ENCODE measurements at places on chromosomes 16 and 17. TPM values are rescaled to one million over a fixed set of nuclear protein-coding genes. Genes with fewer than 3 reads are reported as not detected.

The CPNE7 gene
- total RNA-seq, result 1.5 TPM

The ABI3 gene
- 35.2 TPM for total RNA-seq

The TAT gene
- total RNA-seq, result not detected

The NPIPB13 gene
- total RNA-seq, result 23.5 TPM

The NXPH3 gene
- 2.0 TPM for total RNA-seq

The CCL16 gene
- total RNA-seq, result 0.51 TPM

The GPRC5B gene
- 42.3 TPM for total RNA-seq

The FBXO39 gene
- 0.20 TPM for total RNA-seq

The PTGES3L gene
- total RNA-seq, result not detected

The ABCC11 gene
- not detected for total RNA-seq

The UMOD gene
- total RNA-seq, result not detected

The SERPINF2 gene
- total RNA-seq, result not detected

- no peak for DNase-seq
These were observed 17.9 kb downstream of the NSRP1 start for GRCh38 chr17:30134551-30134950.

- no peak for DNase-seq
These were observed 3.8 kb downstream of the YBX2 start for GRCh38 chr17:7290685-7291084.

DNA sequence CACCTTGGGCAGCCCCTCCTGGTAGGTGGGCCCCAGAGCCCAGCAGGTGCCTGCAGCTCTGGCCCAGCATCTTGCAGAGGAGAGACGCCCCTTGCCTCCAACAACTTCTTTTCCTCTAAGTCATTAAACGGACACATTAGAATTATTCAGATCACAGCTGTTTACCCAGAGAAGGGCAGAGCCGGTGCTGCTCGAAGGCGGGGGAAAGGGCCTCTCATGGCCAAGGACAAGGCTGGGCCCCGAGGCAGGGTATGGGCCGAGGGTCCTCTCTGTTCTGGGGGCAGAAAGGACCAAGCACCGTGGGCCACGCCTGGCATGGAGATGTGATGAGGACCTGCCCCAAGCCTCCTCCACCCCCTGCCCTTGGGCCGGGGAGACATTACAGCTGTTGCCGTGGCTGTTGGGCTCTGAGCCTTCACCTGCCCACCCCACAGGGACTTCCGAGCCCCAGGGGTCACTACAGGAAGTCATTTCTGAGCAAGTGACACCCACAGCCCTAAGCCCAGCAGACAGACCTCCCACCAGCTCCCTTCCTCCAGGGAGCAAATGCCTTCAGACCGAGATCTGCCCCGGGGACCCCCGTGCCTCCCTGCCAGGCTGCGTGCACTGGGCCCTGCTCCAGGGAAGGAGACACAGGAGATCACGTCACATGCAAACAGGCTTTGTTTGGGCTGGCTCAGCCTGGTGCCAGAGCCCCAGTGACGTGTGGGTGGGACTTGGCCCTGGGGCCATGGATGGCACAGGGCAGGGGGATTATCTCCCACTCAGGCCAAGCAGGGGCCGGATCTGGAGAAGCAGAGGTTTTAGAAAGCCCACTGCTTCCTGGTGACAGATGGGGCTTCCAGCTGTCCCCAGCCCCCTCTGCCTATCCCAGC is 699 bp upstream of the PVALEF start:
- DNase-seq, result no peak

DNA sequence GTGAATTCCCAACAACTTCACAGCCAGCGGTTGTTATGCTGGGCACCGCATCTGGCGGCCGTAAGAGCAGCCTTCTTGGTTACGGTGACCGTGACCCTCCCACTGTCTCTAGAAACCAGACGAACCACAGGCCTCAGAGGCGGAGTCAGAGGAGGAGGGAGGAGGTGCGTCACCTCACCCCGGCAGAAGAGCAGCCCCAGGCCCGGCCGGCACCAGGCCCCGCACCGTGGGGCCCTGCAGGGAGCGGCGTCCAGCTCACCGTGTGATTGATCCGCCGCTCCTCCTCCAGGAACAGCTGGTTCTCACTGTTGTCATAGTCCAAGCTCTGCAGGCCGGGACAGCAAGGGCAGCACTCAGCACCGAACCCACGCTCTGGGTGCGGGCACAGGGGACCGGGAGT is 13.7 kb downstream of the CLCN7 start:
- DNase-seq, result no peak

- peak; percentile 6 for DNase-seq
These were observed 256.6 kb downstream of the CPPED1 start for GRCh38 chr16:12546918-12547607.

DNA sequence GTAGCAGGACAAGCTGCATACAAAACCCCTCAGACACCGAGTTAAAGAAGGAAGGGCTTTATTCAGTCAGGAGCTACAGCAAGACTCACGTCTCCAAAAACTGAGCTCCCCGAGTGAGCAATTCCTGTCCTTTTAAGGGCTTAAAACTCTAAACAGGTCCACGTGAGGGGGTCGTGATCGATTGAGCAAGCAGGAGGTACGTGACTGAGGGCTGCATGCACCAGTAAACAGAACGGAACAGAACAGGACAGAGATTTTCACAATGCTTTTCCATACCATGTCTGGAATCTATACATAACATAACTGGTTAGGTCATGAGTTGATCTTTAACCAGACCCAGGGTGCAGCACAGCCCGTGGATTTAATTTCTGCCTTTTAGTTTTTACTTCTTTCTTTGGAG is 25.2 kb downstream of the ITGAM start:
- DNase-seq, result no peak

- DNase-seq, result no peak
These were observed 170.2 kb downstream of the RGS9 start for GRCh38 chr17:65307081-65307960.

DNA sequence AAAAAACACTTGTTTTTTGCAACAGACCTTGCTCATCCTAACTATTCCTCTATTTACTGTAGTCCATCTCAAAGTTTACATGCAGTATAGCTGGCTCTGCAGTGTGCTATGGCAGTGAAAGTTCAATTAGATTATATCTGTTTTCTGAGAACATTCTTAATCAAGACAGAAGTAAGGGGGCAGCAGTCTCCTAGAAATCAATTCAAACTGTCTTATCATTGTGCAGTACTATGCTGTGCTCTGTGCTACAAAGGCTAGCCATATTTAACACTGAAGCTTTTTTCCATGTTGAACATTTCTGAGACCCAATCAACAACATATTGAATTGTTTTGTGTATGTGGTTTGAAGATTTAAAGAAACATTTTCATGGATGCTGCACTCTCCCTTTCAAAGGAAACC is 11.4 kb downstream of the NETO2 start:
- DNase-seq, result peak; percentile 54

DNA sequence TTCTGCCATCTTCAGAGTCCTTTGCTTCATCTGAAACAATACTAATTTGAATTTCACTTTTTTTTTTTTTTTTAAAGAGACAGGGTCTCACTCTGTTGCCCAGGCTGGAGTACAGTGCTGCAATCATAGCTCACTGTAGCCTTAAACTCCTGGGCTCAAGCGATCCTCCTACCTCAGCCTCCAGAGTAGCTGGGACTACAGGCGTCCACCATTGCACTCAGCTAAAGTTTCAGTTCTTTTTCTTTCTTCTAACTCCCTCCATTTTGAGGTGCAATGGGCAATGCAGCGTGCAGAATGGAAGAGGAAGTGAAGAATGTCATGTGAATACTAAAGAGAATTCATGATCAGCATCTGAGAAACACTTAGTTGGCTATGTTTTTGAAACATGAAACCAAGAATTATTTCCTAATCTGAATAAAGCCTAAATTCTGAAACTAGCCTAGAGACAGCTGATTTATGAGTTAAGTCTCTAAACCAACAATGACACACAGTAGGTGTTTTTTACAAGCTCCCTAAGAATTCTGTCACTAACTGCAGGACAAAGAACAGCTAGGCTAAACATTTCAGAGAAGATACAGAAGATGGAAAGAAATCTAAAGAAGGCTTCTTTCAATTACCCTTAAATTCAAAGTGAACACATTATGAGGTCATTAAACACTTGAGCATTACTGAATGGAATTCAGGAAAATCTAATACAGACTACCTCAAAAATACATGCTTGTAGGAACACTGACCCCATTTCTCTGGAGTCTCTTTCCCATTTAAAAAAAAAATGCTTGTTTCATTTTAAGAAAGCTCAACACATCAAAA is 21.0 kb downstream of the SNN start:
- DNase-seq, result no peak

GRCh38 chr16:62954144-62955032 is 918.1 kb upstream of the CDH8 start:
- no peak for DNase-seq

DNA sequence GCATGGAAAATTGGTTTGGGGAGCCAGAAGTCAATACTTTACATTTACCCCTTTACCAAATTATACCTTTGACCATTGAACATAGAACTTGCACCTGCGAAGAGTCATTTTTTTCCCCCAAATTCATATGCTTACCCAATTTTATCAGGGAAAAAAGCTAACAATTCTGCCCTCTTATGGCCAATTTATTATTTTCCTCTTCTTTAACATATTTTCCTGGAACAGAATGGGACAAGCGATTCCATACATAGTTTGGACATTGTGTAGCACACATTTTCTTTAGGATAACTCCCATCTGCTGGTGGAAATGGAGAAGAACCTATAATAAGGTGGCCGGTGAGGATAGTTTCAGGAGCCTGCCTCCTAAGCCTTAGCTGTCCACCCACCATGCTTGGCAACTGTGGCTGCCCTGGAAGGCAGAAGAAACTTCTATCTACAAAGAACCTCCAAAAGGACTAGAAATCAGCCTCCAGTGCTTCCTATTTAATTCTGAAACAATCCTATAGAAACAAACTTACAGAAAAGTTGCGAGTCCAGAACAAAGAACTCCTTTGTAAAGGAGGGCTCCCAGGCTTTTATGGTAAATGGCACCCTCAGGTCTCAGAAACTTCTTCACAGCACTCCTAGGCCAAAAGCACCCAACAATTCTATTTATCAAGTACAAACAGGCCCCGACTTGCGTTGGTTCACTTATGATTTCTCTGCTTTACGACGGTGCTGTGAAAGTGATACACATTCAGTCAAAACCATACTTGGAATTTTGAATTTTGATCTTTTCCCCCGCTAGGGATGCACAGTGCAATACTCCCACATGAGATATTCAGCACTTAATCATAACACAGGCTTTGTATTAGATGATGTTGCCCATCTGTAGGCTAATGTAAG is 64.1 kb upstream of the CACNG4 start:
- peak; percentile 6 for DNase-seq

GRCh38 chr16:11554053-11554452 is 32.7 kb downstream of the LITAF start:
- no peak for DNase-seq

- DNase-seq, result peak; percentile 21
These were observed 64.3 kb downstream of the CNGB1 start for GRCh38 chr16:57906382-57907316.

- no peak for DNase-seq
These were observed 32.7 kb downstream of the ITGB3 start for GRCh38 chr17:47286198-47286914.

- DNase-seq, result no peak
These were observed 11.8 kb downstream of the HASPIN start for GRCh38 chr17:3735515-3735914.

- no peak for DNase-seq
These were observed 320.0 kb upstream of the PSMD7 start for GRCh38 chr16:73976644-73977043.

DNA sequence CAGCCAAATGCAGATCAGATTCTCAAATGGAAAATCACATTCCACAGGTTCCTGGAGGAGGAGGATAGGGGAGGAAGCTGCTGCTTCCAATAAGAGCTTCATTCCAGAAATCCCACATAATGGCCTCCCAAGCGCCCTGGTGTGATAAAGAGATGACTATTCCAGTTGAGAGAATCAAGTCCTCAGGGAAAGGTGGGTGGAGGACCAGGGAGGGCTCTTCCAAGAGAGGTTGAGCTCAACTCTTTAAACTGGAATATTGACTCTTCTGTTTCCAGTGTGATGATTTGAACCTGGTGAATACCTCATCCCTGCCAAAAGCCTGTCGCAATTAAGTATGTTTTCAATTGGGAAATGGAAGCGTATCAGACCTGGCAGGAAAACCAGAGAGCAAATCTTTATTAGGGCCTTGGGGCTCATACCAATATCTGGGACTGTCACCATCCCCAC is 81.4 kb upstream of the DYNLRB2 start:
- DNase-seq, result no peak

GRCh38 chr17:8294361-8294760 is 839 bp downstream of the SLC25A35 start:
- no peak for DNase-seq

- DNase-seq, result no peak
These were observed 26.5 kb downstream of the NDE1 start for GRCh38 chr16:15676506-15676905.

GRCh38 chr17:74528491-74529199 is 2.6 kb downstream of the CD300LB start:
- no peak for DNase-seq

DNA sequence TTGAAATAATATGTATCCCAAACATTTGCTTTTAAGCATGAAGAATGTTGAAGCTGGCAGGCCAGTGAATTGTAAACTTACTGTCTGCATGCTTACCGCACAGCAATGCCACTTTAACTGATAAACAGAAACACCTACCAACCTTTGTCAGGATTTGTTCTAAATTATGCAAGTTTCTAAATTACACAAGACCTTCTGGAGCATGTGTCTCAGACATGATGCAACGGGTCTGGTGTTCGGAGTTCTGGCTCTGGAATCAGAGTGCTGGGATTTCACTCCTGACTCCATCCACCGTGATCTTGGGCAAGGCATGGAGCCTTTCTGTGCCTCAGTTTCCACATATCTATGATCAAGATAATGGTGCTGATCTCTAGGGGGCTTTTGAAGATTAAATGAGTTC is 111.2 kb downstream of the CCT6B start:
- no peak for DNase-seq

- DNase-seq, result no peak
These were observed 54.9 kb upstream of the TANC2 start for GRCh38 chr17:62911114-62911513.

DNA sequence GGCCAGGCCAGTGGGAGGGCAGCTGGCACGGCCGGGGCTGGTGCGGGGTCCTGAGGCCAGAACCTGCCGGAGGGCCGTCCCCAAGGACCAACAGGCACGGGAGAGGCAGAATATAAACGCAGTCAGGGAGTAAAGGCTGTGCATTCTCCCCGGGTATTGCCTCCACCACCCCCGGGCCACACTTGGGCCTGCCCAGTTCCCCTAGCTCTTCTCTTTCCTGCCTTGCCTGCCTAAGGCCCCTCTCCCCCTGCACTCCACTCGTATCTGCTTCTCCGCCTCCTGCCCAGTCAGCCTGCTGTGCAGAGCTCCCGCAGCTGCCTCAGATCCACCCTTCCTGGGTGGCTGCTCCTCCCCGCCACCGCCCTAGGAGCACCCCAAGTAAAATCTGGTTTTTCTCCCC is 5.0 kb upstream of the RPH3AL start:
- no peak for DNase-seq

DNA sequence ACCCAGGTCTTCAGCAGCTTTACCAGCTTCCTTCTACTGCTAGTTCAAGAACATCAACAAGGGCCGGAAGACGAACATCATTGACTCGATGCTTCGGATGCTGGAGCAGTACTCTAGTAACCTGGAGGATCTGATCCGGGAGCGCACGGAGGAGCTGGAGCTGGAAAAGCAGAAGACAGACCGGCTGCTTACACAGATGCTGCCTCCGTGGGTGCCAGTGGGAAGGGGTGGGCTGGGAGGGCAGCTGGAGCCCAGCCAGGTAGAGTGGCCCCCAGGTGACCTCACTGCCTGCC is 12.1 kb downstream of the GUCY2D start:
- DNase-seq, result no peak

All from endothelial cell of umbilical vein (primary cell).